ENCODE measurements at places on chromosomes 1 and 21.

GRCh38 chr1:200890818-200891773 lies 3.6 kb upstream of the INAVA start:
- peak; percentile 11 for DNase-seq

DNA sequence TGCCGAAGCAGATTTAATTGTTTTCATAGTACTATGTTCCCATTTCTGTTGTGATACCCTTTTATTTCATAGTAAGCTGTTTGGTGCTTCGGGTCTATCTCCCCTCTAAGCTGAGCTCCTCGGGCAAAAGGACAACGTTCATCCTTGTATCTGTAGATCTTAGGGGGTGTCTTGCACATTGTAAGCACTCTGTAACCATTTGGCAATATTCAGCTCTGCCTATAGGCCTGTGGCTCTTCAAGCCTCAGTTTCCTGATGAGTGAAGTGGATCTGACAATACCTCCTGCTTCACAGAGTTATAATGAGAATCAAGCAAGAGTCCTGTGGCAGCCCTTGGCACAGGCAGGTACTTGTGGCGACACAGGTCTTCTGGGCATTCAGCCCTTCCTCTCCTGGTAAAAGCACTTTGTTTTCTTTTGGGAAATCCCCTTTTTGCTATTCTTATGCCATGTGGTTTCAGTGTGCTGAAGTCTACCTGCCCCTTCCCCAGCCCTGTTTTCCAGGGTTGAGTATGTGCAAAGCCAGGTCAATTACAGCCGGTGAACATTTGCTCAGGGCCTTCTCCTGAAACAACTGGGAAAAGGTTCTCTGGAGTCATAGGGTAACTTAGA lies 8.5 kb upstream of the EXO1 start:
- no peak for DNase-seq

GRCh38 chr1:13828454-13829151 lies 128.6 kb downstream of the PRDM2 start:
- no peak for DNase-seq

GRCh38 chr1:56533197-56533596 lies 46.2 kb downstream of the PLPP3 start:
- no peak for DNase-seq

- DNase-seq, result peak; percentile 35
Observed at GRCh38 chr1:40849801-40850592, 12.2 kb downstream of the CITED4 start.

DNA sequence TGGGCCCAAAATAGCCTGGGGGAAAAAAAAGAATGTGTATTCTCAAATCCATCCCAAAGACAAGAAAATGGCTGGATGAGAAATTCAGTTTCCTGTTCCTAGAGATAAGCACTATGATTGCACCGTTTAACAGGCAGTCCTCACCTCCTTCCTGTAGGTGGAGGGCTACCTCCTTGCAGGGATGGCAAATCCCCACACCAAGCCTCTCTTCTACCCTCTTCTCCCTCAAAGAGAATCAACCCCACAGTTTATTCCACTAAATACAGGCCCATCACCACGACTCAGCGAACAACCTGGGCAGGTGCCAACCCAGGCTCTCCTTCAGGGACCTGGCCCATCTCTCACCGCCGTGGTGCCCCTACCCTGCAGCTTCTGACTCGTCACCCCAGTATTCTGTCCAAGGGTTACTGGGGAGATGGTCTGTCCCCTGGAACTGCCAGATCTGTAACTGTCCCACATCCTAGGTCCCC lies 3.4 kb upstream of the CHD5 start:
- DNase-seq, result no peak

DNA sequence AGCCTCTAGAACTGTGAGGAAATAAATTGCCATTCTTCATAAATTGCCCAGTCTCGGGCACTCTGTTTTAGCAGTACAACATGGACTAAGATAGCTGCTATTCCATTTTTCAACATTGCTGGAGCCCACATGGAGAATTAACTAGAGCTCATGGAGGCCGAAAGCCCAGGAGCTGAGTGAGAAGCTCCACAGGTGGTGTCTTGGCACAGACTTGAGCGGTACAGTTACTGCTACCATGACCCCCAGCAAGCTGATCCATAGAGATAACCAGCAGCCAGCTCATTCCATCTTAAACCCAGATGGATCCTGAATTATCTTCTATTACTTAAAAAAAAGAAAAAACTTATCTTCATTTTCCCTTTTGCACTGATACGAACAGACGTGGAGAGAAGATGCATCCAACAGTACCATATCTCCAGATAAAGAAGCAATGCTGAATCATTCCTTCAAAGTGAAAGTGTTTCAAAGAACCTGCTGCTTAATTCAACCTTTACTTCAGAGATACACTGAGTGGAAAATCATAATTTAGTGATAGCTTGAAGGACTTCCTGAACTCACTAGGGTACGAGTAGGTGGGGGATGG lies 115.1 kb downstream of the SETD4 start:
- DNase-seq, result no peak

DNA sequence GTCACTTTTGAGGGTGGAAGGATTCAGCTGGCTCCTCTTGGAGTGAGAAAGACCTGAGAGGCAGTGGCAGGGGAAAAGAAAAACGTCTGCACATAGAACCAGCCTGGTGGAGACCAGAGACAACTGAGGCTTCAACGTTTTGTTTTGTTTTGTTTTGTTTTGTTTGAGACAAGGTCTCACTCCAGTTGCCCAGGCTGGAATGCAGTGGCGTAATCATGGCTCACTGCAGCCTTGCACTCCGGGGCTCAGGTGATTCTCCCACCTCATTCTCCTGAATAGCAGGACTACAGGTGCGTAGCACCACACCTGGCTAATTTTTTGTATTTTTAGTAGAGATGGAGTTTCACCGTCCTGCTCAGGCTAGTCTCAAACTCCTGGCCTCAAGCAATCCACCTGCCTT lies 12.3 kb downstream of the SHISAL2A start:
- no peak for DNase-seq

DNA sequence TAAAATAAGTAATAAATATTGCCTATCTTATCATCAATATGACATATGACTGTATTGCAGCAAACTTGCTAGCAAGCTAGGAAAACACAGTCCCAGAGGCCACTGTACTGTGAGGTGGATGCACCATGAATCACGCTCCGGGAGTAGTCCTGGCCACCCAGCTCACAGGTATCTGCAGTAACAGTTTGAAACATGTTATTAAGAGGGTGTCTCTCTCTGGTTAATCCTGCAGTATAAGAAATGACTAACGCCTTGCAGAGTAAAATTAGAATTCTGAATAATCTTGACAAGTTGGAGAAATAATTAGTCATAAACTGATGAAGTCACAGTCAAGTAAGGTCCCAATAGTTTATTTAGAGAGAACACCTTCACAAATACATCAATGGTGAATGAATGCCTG lies 34.0 kb upstream of the DPT start:
- no peak for DNase-seq

DNA sequence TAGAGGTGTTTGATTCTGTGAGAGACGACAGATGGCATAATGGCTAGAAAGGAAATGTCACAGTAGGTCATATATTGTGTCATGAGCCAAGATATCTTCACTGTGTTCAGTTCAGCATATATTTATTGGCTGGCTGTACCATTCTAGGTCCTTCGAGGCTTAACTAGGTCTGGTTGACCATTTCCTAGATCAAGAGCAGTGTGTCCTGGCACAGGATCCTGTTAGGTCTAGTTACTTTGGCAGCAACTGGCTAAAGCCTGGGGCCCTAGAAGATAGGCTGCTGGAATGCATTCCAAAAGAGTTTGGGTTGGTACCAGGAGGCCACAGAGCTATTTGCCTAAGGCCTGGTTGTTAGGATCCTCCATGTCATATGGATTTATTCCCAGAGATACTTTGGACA lies 20.9 kb downstream of the ZBTB40 start:
- no peak for DNase-seq

GRCh38 chr21:37944496-37944895 lies 28.2 kb upstream of the KCNJ6 start:
- DNase-seq, result no peak

GRCh38 chr1:18385239-18385790 lies 95.4 kb upstream of the KLHDC7A start:
- DNase-seq, result no peak

DNA sequence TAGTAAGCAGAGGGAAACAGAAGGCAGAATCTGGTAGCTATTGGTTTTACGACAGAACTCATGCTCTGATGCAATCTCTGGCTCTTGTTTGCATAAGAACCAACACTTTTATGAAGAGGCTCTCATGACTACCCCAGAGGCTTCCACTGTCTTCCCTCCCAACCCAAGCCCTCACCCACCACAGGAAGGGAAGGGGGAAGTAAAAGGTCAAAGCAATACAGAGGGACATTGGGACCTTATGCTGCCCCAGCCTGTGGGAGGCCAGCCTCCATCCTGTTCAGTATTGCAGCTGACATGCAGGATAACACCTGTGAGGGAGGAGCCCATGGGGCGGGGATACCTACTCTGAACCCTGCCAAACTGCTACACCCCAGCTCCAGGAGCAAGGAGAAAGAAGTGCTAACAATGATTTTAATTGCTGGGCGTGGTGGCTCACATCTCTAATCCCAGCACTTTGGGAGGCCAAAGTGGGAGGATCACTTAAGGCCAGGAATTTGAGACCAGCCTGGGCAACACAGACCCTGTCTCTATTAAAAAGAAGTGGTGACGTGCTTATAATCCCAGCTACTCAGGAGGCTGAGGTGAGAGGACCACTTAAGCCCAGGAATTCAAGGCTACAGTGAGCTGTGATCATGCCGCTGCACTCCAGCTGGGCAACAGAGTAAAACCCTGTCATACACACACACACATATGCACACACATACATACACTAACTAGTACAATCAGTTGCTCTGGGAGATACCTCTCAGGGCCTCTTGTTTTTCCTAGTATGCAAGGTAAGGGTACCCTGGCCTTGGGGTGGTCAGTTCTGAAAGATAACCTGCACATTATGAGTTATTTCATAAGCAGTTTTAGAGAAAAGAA lies 9.5 kb downstream of the MR1 start:
- no peak for DNase-seq

- DNase-seq, result no peak
Observed at GRCh38 chr1:11109047-11109760, 9.5 kb upstream of the EXOSC10 start.

GRCh38 chr1:53919675-53920066 lies 25.7 kb downstream of the DIO1 start:
- DNase-seq, result no peak

DNA sequence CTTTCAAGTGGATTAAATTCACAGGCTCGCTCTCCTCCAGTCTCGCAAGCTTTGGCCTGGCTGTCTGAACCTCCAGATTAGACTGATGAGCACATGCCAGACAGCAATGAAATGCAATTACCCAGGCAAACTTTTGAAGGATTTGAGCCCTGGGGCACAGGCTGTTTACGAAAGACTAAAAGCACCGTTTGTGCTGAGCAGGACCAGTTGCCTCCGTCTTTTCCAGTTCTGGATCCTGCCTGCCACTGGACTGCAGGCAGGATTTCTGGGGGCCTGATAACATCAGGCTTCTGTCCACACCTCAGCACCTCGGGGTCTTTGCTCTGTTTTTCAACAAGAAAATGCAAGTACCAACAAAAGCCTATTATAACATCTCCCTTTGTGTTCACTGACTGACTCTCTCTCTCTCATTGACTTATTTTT lies 145.7 kb downstream of the CLIC6 start:
- no peak for DNase-seq

DNA sequence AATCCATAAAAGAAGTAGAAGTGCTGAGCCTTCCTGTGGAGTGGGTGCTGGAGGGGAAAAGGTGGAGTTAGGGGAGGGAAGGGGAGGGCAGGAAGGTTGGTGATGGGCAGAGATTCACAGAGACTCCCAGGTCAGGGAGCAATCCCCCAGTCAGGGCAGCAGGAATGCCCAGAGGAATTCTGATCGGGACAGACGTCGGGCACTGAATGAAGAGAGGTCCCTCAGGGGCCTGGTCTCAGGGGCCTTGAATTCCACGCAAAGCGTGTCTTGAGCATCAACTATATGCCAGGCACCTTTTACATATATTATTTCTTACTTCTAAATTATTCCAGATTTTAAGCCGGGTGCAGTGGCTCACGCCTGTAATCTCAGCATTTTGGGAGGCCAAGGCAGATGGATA lies 7.2 kb upstream of the PADI1 start:
- no peak for DNase-seq

DNA sequence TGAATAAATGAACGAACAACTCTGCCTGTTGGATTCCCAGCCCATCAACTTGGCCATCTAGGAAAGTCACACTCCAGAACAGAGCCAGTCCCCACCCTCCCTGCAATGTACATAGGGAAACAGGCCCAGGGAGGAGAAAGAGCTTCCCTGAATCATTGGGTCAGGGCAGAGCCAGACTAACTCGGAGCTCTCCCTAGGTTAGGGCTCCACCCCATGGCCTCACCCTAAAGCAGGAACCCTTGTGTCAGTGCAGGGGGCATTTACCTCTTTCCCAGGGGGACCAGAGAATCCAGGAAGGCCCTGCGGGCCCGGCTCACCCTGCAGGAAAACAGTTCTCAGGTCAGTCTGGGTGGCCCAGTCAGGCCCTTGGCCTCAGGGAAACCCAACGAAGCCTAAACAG lies 11.6 kb downstream of the COL9A2 start:
- DNase-seq, result no peak

DNA sequence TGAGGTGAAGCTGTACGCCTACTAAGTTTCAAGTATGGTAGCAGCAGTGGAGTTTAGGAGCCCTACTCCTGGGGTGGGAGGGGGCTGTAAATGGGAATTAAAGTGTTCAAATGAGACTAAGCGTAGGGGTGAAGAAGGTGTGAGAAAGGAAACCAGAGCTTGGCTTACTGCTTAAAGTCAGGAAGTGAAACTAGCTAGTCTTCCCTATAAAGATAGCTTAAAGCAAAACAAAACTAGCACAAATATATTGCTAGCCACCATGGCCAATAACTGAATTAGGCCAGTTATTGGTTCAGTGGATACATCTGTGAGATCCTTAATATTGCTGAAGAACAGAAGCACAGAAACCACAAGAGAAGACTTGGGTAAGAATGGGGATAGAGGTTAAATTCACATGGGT lies 492.2 kb upstream of the PKN2 start:
- DNase-seq, result no peak

DNA sequence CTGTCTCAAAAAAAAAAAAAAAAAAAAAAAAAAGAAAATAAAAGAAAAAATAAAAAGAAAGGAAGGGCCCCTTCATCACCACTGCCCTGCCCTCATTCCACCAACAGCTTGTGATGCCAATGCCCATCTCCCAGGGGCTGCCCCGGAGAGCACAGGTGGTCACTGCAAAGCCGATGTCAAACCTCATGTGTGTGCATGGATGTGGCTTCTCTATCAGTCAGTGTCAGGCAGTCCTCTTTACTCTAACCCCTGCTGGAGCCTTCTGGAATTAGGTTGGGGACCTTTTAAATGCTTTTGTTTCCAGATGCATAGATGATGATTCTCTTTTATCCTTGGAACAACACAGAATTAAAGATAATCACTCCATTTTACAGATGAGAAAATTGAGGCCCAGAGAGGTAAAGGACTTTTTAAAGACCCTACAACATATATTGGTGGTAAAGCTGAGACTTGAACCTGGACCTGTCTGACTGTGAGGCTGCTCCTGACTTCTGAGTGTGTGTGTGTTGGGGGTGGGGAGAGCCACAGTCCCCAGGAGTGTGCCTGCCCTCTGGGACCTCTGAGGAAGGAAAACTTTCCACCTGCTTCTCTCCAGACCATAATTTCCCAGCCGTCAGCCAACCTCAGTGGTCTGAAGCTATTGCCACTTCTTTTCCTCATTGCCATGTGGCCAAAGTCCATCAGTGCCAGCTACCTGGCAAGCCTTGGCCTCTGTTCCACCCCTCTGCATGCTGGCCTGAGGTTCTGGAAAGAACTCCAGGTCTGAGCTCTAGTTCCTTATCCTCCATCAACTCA lies 3.0 kb upstream of the TMEM54 start:
- DNase-seq, result no peak

GRCh38 chr1:65297706-65298105 lies 11.6 kb upstream of the DNAJC6 start:
- no peak for DNase-seq
